ENCODE measurements at places on chromosomes 2 and 18.

DNA sequence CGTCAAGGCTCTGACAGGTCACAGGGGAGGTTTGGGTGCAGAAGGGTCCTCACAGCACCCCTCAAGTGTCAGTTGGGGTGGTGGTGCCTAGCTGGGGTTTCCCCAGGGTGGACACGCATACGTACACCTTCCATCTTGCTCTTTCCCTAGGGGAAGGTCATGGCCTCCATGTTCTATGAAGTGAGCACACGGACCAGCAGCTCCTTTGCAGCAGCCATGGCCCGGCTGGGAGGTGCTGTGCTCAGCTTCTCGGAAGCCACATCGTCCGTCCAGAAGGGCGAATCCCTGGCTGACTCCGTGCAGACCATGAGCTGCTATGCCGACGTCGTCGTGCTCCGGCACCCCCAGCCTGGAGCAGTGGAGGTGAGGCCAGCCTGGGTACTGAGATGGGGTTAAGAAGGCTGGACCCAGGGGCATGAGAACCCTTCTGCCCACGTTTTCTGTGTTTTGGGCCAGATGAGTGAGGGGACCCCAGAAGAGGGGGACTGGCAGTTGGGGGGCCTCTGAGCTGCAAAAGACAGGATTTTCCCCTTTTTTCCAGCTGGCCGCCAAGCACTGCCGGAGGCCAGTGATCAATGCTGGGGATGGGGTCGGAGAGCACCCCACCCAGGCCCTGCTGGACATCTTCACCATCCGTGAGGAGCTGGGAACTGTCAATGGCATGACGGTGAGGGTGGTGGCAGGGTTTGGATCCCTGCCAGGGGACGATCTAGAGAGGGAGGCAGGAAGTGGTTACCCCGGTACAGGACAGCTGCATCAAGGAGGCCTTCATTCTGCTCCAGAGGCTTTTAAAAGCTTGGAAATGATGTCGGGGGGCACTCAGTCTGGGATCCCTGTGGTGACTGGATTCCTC lies 20.9 kb downstream of the SLC30A3 start:
- DNase-seq: no peak

GRCh38 chr2:183078163-183078463 lies 434 bp upstream of the DUSP19 start:
- DNase-seq: no peak

- peak; percentile 71 for DNase-seq
These were observed 6.4 kb upstream of the NEUROD1 start for GRCh38 chr2:181686576-181687185.

- DNase-seq: peak; percentile 76
These were observed 26.8 kb upstream of the PNPT1 start for GRCh38 chr2:55720417-55720816.

DNA sequence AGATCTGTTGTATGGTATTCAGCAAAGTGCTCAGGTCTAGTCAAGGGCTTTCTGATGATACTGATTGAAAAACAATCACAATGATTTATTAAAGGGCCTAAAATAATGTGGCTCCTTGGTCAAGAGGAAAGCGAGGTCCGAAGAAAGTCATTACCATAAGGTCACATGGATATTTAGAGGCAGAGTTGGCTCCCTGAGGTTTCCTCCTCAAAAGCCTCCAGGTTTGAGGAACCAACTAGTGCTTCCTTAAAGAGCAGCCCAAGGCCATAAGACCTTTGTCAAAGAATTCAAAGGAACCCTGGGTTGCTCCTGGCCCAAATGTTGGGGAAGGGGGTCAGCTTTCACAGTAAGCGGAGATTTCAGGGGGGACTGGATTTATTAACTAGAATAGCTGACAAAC lies 280.7 kb upstream of the ATP5MC3 start:
- DNase-seq: no peak

DNA sequence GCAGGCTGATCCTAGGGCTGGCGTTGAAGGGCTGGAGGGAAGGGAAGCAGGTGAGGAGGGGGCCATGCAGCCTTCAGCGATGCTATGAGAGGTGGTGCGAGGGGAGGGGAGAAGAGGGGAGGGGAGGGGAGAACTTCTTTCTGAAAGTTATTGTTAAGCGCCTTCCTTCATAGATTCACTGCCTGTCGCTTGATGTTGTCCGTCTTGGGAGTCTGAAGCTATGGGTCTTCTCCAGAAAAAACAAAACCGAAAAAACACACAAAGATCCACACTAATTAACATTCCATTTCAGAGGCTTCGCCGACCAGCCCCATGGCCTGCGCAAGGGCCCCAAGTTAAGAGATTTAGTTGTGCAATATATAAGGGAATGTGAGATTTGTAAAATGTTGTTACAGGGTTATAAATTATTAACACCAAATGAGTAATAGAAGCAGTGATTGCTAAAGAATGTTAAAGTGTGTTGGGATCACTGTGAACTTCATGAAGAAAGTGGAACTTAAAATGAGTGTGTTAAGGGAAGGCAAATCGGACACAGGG lies 758 bp downstream of the CFAP221 start:
- no peak for DNase-seq

GRCh38 chr2:100563407-100564247 lies 834 bp downstream of the PDCL3 start:
- DNase-seq: no peak

- DNase-seq: no peak
These were observed 156.0 kb downstream of the TFCP2L1 start for GRCh38 chr2:121128741-121129659.

- DNase-seq: no peak
These were observed 5.4 kb downstream of the TTLL4 start for GRCh38 chr2:218716070-218716469.

- no peak for DNase-seq
These were observed 57.4 kb upstream of the ACKR3 start for GRCh38 chr2:236512267-236512666.

- DNase-seq: no peak
These were observed 100.2 kb upstream of the FOSL2 start for GRCh38 chr2:28292491-28292890.

DNA sequence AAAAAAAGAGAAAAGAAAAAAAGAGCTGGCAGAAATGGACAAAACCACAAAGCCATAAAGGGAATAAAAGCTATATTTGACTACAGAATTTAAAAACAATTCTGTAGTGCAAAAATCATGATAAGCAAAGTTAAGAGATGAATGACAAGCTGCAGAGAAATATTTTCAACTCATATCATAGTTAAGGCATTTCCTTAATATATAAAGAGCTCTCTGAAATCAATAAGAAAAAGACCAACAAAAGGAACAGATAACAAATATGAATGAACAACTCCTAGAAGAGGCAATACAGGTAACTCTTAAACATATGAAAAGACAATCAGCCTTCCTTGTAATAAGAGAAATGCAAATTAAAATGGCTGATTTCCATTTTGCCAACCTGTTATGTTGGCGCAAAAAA lies 26.2 kb downstream of the OTOF start:
- DNase-seq: no peak

DNA sequence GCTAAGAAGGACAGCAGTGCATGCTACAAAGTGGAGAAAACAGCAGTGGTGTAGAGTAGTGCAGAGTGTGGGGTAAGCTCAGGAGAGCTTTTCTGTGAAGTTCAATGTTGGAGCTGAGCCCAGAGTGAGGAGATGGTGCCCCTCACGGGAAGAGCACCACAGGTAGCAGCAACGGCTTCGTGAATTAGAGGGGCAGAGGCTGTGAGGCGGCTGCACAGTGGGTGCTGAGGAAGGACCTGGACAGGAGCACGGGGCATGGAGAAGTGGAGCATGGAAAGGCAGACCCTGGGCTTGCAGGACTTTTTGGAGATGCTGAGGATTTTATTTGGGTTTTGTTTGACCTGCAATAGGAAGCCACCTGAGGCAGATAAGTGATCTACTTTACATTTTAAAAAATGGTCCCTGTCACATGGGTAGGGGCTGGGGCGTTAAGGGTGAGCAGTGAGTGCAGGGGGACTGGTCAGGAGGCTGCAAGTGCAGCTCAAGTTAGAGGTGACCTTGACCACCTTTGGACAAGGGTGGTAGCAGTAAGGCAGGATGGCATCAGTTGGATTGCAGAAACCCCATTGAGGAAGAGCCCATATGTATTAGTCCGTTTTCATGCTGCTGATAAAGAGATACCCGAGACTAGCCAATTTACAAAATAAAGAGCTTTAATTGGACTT lies 85.0 kb downstream of the MYCN start:
- no peak for DNase-seq

DNA sequence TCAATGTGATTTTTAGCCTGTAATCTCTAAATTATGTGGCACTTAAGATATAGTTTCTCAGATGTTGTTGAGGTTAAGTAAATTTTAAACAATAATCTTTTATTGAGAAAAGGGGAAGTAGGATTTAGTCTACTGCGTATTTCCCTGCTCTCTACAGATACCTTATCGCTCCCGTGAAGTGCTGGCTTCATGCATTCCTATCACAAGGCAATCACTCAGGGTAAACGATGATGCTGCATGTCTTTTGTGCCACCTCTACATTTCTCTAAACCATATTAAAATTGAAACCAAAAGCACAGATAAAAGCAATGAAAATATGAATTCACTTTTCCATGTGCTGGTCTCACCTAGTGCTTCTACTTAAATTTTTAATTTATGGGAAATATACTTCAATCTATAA lies 14.4 kb upstream of the RPE start:
- DNase-seq: no peak

DNA sequence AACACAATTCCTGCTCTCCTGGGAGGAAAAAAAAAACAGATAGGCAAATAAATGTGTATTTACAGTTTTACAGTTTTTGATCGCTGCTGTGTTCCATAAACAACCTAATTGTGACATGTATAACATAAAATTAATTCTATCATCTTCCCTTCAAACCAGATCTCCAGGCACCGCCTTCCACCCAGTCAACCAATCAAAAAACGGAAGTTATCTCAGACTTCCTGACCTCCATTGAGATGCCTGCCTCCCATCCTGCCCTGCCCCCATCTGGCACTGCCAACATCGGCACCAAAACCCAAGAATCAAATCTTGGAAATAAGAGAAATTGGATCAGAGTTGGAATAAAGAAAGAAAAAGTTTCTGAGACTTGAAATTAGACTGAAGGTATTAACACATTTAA lies 3.1 kb upstream of the RIOK3 start:
- DNase-seq: no peak

DNA sequence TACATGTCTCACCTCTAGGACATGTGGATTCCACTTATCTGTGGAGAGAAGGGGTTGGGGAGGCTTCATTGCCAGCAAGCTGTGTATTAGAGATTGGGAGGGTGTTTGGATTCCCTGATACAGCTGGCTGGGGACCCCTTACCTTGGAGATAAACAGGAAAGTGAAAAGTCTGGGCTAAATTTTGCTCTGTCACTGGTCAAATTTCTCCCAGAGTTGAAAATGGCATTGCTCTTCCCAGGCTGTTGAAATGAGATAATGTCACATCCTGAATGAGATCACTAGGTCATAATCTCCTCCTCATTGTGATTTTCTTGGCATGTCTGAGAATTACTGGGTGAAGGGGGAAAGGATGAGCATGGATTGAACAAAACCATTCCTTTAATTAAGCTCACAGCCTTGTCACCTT lies 265.0 kb upstream of the PARD3B start:
- no peak for DNase-seq

GRCh38 chr2:7619203-7619970 lies 702.2 kb downstream of the RNF144A start:
- DNase-seq: no peak

DNA sequence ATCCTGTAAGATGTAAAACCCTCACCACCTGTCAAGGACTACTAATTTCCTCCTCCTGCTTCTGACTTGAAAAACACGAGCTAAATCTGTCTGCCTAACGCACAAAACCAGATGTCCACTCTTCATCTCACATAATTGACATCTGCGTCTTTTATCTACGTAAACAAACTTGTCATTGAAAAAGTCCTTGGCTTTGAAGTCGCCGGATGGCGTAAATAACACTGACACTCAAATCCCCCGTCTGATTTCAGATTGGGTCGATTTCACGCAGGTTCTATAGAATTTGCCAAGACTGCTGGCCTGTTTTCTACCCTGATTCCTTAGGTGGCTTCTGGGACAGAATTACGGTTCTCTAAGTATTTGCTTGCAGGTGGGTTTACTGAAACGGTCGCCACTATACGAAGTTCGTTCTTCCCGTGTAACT lies 539 bp upstream of the MOB4 start:
- no peak for DNase-seq

- DNase-seq: no peak
These were observed 27.2 kb upstream of the MFSD6 start for GRCh38 chr2:190380962-190381412.

- no peak for DNase-seq
These were observed 1.1 kb upstream of the MAT2A start for GRCh38 chr2:85537600-85538506.

DNA sequence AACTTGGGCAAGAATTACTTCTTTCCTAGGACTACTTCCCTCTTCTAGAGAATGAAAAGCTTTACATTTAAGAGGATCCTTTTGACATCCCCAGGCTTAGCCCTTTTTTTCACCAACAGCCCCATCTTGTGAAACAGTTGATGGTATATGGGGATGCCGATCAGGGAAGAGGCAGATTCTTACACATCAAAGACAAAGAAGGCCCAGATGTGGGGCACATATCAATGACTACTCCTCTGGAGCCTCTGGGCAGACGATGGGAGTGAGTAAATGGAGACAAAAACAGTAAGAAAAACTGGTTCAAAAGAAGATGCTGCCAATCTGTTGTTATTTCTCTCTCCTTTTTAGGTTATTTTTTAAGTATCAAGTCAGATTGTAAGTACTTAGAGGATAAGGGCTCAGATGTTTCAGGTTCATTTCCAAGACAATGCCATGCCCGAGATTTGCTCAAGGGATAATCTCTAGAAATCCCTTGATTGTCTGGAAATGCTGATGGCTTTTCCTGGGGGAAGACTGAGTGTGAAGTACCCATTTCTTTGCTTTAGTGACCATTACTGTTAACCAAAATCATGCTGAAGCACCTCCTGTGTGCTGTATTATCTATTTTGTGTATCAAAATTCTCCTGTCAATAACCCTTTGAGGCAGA lies 117.5 kb downstream of the EPHA4 start:
- no peak for DNase-seq

- DNase-seq: no peak
These were observed 11.2 kb upstream of the NEMP2 start for GRCh38 chr2:190545555-190546385.

- DNase-seq: no peak
These were observed 540.6 kb downstream of the STK39 start for GRCh38 chr2:167706800-167707199.

GRCh38 chr2:147096671-147097070 lies 748.2 kb upstream of the ACVR2A start:
- no peak for DNase-seq

GRCh38 chr2:138455691-138456090 lies 45.9 kb upstream of the SPOPL start:
- no peak for DNase-seq

GRCh38 chr2:28692411-28692810 lies 59.2 kb upstream of the PPP1CB start:
- no peak for DNase-seq
